Pons (tissue), 1 donor: ENCODE measurements at places on chromosomes 16 and 17.

DNA sequence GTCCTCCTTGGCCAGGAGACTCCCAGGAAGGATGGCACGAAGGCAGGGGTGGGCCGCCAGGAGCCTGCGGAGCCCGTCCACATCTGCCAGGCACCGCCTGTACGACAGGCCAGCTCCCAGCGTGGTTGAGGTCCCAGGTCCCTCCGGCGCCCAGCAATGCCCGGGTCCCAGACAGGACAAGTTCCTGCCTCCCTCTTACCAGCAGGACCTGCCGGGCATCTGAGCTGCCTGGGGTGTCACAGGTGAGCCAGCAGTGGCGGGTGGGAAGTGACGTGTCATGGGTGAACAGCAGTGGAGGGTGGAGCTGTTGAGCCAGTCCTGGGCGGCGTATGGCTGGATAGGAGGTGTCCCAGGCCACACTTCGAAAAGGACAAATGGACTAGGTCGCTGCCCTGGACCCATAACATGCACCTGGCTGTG is 15.7 kb upstream of the BAHCC1 start:
- no peak for DNase-seq

GRCh38 chr16:89201439-89202377 is 1.4 kb upstream of the SLC22A31 start:
- DNase-seq = no peak

GRCh38 chr16:17757808-17758207 is 287.0 kb upstream of the XYLT1 start:
- DNase-seq = no peak

DNA sequence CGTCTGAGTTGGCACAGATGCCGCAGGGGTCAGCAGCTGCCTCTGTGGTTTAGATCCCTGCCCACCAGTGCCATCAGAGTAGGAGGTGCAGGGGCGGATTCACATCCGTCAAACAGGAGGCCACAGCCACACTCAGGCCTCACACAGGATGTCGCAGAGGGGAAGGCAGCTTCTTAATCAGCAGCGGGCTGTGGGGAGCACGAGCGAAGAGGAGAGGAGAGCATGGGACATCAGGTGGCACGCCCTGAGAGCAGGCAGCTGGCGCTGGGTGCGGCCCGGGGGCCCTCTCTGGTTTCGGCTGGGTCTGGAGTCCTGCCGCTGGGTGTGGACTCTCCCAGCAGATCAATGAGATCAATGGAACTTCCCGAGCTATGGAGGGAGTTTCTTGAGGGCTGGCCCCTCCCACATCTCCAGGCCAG is 9.6 kb downstream of the LLGL2 start:
- no peak for DNase-seq

- DNase-seq = peak; percentile 83
Observed at GRCh38 chr16:90022209-90023077, 3.2 kb upstream of the DBNDD1 start.

GRCh38 chr17:78323826-78324390 is 36.0 kb downstream of the SOCS3 start:
- DNase-seq = no peak

DNA sequence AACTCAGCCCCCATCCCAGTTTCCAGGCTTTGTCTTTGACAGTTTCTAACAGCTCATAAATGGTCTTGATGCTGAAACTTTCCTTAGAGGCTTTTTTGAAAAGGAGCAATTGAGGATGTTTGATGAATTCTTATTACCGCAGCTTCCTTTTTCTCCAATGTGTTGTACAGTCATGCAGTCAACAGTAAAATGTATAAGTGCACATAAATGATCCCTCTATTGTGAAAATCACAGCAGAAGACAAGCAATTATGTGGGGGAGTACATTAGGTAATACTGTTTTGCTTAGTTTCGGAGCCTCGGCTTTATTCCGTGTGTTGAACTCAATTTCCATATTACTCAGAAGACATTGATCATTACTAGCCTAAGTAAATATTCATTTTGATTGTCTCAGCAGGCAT is 673.7 kb downstream of the CDH8 start:
- no peak for DNase-seq

- no peak for DNase-seq
Observed at GRCh38 chr16:85491058-85491771, 121.9 kb upstream of the GSE1 start.

- DNase-seq = no peak
Observed at GRCh38 chr16:84875846-84876245, 56.1 kb downstream of the CRISPLD2 start.

- DNase-seq = peak; percentile 4
Observed at GRCh38 chr17:70787721-70788300, 618.5 kb downstream of the KCNJ2 start.

GRCh38 chr16:19555938-19556771 is 652 bp downstream of the VPS35L start:
- peak; percentile 37 for DNase-seq

GRCh38 chr16:56273615-56274014 is 82.3 kb downstream of the GNAO1 start:
- no peak for DNase-seq

DNA sequence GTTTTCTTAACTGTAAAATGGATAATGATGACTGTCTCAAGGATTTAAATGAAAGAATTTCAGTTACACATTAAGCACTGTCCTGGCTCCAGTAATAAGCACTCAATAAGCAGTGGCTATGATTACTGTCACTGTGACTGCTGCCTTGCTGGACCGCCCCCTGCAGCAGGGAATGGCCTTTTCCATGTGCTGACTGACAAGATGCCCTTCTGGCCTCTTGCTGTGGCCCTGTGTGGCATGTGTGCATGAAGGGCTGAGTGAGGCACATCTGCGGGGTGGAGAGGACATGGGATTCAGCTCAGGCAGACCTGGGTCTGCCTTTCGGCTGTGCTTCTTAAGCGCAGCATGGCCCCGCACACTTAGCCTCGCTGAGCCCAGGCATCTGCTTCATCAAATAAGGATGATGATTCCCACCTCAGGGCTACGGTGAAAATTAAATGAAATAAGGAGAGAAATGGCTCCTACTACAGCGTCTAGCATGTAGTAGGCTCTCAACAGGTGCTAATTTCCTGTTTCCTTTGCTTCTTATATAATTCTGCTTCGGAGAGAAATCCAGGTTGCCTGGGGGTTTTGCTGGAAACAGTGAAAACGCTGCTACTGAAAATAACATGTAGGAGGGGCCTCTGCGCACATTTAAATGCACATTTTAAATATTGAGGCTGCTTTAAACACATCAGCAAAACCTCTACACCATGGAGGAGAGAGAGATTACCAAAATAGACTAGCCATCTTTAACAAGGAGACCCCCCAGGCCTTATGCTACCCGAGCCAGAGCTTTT is 183.9 kb downstream of the PARN start:
- no peak for DNase-seq

- peak; percentile 22 for DNase-seq
Observed at GRCh38 chr17:46742565-46743270, 75.8 kb downstream of the WNT3 start.

DNA sequence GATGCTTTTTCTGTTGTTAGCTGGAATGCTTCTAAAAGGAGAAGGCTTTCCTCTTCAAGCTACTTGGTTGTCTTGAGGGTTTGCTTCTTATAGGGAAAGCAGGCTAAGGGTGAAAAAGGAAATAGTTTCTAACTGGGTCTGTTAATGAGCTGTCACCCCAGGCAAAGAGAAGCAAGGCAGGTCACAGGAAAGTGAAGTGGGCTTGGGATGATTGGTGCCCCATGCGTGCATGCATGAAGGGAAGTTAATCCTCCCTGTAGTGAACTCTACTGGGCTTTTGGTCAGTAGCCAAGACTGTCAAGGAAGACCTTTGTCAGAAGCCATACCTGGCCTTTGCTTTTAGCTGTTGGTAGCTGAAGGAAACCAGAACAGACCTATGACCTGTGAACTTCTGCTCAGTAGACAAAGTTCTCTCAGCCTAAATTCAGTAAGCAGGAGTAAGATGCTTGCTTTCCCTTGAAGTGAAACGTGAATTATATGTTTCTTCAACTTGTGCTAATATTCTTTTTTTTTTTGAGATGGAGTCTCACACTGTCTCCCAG is 16.5 kb downstream of the TENT4B start:
- no peak for DNase-seq

GRCh38 chr17:14033166-14033565 is 36.1 kb upstream of the COX10 start:
- DNase-seq = peak; percentile 22

GRCh38 chr16:78443542-78444364 is 344.3 kb downstream of the WWOX start:
- DNase-seq = no peak

DNA sequence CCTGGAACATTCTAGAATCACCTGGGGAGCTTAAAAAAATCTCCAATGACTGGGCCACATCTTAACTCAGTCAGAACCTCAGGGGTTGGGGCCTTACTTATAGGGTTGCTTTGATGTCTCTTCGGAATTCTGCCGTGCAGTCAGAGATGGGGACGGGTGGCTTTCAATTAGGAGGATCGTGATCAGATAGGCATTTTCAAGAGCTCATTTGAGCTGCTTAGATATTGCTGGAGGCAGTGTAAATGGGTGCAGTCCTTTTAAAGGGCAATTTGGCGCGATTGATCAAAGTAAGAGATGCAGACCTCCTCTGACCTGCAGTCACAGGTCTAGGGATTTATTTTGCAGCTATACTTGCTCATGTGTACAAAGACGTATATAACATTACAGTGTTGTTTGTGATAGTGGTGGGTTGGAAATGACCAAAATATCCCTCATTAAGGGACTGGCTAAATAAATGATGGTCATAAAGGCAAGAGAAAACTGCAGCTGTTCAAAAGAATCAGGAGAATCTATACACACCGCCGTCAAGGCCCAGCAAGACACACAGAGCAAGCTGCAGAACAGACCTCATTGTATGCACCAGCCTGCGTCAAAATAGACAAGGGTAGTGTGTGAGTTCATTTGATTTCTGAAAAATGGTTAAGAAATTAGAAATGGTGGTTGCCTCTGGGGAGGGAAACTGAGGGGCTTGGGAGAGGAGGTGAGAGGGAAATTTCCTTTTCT is 6.3 kb upstream of the KCNG4 start:
- no peak for DNase-seq

- DNase-seq = no peak
Observed at GRCh38 chr16:4316864-4317531, 1.1 kb downstream of the GLIS2 start.

DNA sequence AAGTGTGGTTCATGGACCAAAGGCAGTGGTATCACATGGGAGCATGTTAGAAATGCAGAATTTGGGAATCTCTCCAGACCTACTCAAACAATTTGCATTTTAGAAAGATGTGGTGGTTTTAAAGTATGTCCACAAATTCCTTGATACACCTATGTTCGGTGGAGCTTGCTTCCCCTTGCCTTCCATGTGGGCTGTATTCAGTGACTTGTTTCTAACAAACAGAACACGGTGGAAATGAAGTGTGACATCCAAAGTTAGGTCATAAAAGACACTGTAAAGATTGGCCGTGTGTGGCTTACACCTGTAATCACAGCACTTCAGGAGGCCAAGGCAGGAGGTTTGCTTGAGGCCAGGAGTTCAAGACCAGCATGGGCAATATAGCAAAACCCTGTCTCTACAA is 16.7 kb downstream of the COQ7 start:
- no peak for DNase-seq

DNA sequence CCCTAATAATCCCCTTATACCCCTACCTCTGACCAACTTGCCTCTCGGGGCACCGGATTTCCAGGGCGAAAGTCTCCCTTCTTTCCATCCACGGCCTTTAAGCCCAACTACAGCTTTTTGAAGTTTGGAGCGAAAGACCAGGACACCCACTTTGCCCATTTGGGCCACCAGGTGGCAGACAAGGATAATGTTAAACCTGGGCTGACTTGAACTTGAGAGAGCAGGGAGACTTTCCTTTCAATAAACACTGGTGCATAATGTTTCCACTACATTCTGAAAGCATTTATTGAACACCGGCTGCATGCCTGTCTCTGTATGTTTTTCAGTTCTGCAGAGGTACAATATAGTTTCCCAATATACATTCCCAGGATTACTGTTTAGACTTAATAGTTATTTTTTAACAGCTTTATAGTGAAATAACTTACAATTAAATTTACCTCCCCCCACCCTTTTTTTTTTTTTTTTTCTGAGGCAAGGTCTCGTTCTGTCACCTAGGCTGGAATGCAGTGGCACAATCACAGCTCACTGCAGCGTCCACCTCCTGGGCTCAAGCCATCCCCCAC is 6.9 kb upstream of the CES3 start:
- peak; percentile 84 for DNase-seq

DNA sequence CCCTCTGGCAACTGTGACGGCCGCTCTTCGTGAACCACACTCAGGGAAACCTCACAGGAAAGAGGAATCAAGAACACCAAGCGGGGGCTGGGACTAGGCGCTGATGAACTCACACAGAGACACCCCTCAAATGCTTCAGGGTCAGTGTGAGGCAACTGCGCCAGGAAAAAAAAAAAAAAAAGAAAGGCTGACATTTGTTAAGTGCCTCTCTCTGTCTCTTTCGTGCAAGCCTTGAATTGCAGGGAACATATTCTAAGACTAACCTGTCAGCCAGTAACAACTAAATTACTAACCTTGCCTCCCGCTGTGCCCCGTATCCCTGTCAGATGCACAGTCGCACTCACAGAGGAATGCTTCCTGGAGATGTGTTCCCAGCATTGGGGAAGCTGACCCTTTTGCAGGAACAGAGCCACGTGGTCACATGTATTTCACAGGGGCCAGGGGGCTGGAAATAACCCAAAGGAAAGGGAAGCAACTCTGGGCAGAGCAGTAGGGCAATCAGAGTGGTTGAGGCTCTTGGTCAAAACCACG is 247.8 kb downstream of the XYLT1 start:
- peak; percentile 72 for DNase-seq

GRCh38 chr17:50317121-50317520 is 28.8 kb upstream of the XYLT2 start:
- DNase-seq = no peak

GRCh38 chr16:55561319-55561848 is 5.1 kb upstream of the CAPNS2 start:
- no peak for DNase-seq

GRCh38 chr17:19311016-19311415 is 51.5 kb downstream of the B9D1 start:
- peak; percentile 48 for DNase-seq

GRCh38 chr17:65947831-65948230 is 244.1 kb downstream of the CEP112 start:
- no peak for DNase-seq

- no peak for DNase-seq
Observed at GRCh38 chr16:73034374-73034773, 13.6 kb downstream of the ZFHX3 start.

GRCh38 chr16:745739-746138 is 4.9 kb upstream of the CIAO3 start:
- DNase-seq = no peak

GRCh38 chr17:37713624-37714023 is 31.2 kb downstream of the HNF1B start:
- no peak for DNase-seq

DNA sequence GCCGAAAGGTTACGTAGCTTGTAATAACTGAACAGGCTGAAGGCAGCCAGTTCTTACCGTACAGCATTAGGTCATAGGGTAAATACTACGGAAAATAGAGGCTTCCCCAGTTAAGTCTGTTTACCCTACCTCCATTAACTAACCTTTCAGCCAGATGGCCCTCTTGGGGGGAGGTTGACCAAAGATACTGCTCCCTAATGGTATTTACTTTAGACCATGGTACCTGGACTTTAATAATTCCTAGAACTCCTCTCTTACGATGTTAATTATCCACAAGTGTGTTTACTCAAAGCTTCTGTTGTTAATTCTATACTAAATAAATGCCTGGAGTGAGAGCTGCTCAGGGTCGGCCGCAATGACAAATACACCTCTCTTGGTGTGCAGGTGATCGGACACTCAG is 9.8 kb upstream of the ADAT1 start:
- DNase-seq = no peak
